ENCODE measurements at places on chromosomes 11 and 22. TPM values are rescaled to one million over a fixed set of nuclear protein-coding genes. Genes with fewer than 3 reads are reported as not detected.

GNG3 gene
- total RNA-seq, result not detected

RSF1 gene
- total RNA-seq, result 64.4 TPM

SERHL2 gene
- 3.1 TPM for total RNA-seq

GRAMD1B gene
- 3.4 TPM for total RNA-seq

HEPN1 gene
- total RNA-seq, result not detected

DNA sequence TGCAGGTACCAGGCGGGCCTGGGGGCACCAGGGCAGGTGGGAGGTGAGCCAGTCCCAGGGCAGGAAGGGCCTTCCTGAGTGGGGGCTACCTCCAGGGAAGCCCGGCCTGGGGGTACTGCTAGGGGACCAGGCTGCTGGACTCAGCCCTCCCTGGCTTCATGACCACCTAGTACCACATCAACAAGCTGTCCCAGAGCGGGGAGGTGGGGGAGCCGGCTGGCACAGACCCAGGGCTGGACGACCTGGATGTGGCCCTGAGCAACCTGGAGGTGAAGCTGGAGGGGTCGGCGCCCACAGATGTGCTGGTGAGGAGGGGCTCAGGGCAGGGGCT, 6.7 kb downstream of the TRPT1 start:
- DNase-seq, result no peak

- no peak for DNase-seq
These were observed 786 bp downstream of the RASL10A start for GRCh38 chr22:29314537-29315285.

- no peak for DNase-seq
These were observed 7.4 kb downstream of the OTOG start for GRCh38 chr11:17554487-17554886.

DNA sequence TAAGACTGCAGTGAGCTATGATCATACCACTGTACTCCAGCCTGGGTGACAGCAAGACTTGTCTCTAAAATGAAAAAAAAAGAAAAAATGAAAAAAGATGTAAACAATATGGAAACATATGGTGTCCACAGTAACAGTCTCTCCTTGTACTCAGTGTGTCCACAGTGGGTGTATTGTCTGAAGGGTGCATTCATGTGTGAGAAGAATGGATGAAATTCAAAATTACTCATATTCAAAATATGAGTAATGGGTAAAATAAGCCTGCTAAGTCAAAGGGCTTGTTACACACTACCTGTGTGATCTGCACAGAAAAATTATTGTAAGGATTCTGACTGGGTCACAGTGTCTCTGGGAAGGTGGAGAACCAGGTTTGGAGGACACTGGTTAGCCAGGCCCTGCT, 26.9 kb downstream of the PPFIA1 start:
- DNase-seq, result no peak

DNA sequence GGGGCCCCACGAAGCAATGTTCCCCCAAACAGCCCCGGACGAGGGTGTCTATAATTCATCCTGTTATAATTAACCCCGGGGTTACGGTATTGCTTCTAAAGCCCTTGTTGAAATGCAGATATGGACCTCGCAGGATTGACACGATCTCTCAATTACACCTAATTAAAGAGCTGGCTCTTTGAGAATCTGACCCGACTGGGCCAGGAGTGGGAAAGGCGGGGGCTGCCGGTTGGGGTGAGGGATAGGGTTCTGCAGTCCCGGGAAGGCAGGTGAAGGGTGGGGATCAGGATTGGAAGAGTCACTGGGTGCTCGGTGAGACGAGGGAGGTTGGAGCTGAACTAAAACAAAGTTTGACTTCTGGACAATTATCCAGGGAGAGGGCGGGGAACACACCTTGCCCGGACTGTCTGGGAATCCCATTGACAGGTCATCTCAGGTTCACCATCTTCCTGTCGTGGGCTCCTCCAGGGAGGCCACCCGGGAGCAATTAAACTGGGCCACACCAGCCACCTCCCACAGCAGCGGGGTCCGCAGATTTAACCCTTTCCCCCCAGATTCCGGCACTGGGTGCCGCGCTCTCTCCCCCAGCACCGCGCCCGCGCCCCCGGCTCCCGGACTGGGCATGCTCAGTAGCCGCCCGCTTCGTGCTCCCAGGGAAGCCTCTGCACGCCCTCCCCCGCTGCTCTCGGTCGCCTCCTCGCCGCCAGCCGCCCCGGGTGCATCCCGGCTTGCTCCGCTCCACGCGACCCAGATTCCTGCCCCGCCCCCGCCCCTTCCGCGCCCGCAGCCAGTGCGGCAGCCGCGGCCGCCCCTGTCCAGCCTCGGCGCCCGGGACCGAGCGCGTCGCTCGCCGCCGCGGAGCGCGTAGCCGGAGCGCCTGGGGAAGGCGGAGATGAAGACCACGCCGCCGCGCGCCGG, at the start of gene ELMOD1:
TSS of gene ELMOD1 (plus strand) at position 688 of the 918 bp plus-strand sequence. CDS start 27,043 bp downstream, outside the sequence.
- DNase-seq, result no peak
